ENCODE measurements at places on chromosomes 2 and 18. TPM values are rescaled to one million over a fixed set of nuclear protein-coding genes. Genes with fewer than 3 reads are reported as not detected.

The ANKRD62 gene
- total RNA-seq = not detected

The TBR1 gene
- not detected for total RNA-seq

The PARD6G gene
- 1.7 TPM for total RNA-seq

The LAMA3 gene
- total RNA-seq = 3.8 TPM

The FHL2 gene
- 230 TPM for total RNA-seq

The SLC30A3 gene
- total RNA-seq = 0.03 TPM

The MBOAT2 gene
- total RNA-seq = 51.4 TPM

The HOXD12 gene
- total RNA-seq = not detected

The FAM168B gene
- total RNA-seq = 98.4 TPM

The ABCG5 gene
- total RNA-seq = not detected

The PRSS56 gene
- not detected for total RNA-seq
